ENCODE measurements at places on chromosomes 1 and 21.
A peak's percentile ranks its signal among the peaks of the same experiment; 100 is the strongest.

- no peak for DNase-seq
These were observed 23.6 kb downstream of the RGSL1 start for GRCh38 chr1:182473556-182473955.

GRCh38 chr1:47684518-47684917 is 246.7 kb downstream of the FOXD2 start:
- DNase-seq = no peak

DNA sequence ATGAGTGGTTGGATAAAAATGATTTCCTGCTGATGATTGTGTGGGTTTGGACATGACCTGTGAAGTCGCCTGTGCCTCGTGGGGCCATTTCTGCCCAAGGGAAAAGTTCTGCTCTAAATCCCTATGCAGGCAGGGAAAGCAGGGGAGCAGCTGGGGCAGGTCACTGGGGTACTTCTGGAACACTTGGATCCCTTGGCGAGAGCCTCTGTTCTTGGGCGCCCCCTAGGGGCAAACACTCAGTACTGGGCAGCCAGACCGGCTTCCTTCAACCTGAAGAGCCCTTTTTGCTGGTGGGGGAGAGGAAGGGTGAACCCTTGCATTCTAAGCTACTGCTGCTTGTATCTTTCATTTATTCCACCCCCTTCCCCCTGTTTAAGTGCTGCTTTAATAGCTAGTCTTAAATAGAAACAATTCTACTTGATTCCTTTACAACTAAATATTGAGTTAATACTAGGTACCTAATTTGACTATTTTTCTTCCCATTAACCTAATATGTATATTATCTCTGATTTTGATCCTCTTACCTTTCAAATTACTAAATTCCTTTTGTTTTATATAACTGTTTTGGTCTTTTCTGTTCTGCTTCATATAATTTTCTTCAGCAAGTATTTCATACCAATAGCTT is 5.1 kb upstream of the CLEC20A start:
- peak; percentile 30 for DNase-seq

GRCh38 chr21:45078877-45079281 is 4.5 kb downstream of the ADARB1 start:
- DNase-seq = peak; percentile 87

DNA sequence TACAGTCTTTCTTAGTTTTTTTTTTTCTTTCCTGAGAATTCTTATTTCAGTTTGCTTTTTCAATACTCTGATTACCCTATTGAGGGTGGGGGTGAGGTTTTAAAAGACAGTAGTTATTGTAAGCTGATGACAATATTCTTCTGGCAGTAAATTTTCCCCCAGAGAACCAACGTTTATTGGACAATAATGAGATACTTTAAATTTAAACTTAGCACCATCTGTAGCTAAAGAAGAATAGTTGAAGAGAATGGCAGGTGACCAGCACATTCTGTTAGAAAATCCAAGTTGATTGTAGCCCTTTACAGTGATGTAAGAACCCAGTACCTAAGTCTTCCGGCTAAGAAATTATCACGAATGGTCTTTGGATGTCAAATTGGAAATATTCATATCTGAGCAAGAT is 364.6 kb upstream of the LYPLAL1 start:
- no peak for DNase-seq

GRCh38 chr1:91809317-91809716 is 76.6 kb downstream of the TGFBR3 start:
- DNase-seq = no peak

DNA sequence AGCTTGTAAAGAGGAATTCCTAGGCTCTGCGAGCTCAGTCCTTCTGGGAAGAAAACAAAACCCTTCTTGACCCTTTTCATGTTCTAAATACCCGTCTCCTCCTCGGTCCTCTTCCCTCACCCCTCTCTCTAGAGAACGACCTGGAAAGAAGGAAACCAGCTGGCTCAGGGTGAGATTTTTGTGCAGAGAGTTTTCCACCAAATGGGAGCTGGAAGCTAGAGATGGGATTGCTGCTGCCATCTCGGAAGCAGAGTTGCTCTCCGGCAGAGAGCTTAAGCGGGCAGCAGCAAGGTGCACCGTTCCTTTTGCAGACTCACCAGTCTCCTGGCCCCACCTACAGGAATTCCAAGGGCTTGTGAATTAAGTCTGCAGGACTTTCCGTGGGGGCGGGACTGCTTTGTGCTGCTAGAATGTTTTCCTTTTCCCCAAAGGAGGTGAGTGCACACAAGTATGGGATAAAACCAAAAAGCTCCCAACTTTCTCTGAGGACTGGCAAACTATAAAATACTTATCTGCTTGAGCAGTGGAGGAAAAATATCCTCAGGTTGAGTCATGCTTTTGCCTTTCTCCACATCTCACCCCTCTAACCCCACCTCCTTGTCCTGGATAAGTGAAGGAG is 29.1 kb upstream of the KIAA0040 start:
- DNase-seq = no peak

GRCh38 chr1:179921981-179922872 is 32.4 kb upstream of the CEP350 start:
- no peak for DNase-seq

GRCh38 chr1:91948501-91949355 is 473 bp upstream of the BRDT start:
- DNase-seq = peak; percentile 77

DNA sequence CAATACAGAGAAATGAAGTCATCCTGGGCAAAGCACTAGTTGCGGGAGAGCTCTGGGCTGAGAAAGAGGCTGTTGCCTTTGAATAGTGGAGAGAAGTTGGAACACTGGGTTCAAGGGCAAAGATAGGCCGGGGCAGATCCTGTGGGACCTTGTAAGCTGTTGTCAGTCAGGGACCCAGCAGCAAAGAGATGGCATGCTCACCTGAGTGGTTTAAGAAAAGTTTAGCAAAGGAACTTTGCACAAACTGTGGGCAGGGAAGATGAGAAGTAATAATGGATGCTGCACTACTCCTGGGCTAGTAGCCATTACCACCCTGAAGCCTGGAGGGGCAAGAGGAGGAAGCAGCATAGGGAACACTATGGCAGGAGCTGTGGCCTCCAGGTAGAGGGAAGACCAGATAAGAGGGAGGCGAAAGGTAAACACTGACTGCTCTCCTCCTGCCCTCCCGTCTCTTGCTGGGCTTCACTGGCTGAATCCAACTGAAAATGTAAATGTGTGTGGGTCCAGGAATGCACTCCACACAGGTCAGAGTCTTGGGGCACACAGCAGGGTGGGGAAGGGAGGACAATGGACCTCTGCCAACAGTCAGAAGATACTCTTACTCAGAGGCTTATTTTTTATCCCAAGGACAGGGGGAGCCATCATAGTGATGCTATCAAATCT is 129.2 kb downstream of the PLPP3 start:
- no peak for DNase-seq

- DNase-seq = no peak
These were observed 7.5 kb upstream of the TOMM20 start for GRCh38 chr1:235136111-235136510.

- DNase-seq = no peak
These were observed 19.1 kb downstream of the FUCA1 start for GRCh38 chr1:23848673-23849616.

- no peak for DNase-seq
These were observed 4.0 kb upstream of the LHX8 start for GRCh38 chr1:75129983-75130789.

DNA sequence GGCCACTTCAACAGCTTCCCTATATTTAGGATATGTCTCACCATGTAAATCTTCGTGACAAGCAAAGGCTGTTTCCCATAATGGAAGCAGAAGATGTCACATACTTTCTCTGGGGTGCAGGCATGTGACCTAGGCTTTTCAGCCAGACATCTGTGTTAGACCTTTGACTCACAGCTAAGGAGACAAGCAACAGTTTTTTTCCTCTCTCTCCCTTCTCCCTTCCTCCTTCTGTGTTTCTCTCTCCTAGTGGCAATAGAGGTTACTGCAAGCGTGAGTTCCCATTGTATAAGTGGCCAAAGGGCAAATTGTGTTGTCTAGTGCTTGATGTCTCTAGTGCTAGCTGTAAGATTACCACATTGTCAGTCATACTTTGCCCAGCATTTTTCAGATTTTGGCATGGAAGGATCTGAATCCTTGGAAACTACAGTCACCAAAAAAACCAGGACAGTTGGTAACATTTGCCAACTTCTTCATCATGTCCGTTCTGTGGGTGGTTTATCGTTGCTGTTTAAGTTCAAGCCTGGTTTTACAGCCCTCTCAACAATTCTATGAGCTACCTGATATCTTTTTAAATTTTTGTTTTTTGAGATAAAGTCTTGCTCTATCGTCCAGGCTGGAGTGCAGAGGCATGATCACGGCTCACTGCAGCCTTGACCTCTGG is 44.4 kb upstream of the RABGAP1L start:
- peak; percentile 46 for DNase-seq

- no peak for DNase-seq
These were observed 189.9 kb downstream of the APP start for GRCh38 chr21:25980710-25981109.

GRCh38 chr1:19344372-19344810 is 32.3 kb downstream of the SLC66A1 start:
- peak; percentile 41 for DNase-seq

- DNase-seq = no peak
These were observed 38.5 kb downstream of the AGPAT3 start for GRCh38 chr21:43903451-43904091.

DNA sequence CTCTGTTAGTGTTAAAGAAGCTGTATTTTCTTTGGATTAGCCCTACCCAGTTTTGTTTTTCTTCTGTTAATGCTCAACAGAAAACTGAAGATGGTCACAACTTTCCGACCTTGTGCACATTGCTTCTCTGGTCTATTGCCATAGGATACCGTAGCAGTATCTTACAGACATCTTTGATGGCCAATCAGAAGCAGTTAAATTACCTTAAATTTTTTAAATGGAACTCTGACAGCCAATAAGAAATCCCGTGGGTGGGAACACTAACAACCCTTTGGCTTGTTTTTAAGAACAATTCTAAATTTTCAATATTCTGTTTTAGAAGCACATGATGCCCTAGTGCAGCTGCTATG is 17.2 kb downstream of the NFYC start:
- peak; percentile 74 for DNase-seq

DNA sequence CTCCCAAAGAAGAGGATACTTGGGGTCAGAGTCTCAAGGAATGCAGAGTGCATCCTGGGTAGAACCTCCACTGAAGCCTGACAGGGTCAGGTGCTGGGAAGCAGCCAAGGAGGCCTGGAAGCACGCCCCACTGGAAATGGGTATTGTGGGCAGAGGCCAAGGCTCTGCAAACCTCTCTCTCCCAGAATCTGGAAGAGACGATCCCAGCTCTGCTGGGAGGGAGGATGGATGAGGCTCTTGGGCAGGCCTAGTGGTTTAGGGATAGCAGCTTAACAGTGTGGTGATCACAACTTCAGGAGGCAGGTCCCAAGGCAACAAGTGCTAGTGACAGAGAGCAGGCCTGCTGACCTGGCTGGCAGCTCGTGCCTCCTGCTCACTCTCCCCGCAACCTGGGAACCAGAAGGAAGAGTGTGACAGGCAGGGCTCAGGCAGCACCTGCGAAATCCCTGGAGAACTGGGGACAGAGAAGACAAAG is 641.0 kb downstream of the PLPP3 start:
- no peak for DNase-seq

DNA sequence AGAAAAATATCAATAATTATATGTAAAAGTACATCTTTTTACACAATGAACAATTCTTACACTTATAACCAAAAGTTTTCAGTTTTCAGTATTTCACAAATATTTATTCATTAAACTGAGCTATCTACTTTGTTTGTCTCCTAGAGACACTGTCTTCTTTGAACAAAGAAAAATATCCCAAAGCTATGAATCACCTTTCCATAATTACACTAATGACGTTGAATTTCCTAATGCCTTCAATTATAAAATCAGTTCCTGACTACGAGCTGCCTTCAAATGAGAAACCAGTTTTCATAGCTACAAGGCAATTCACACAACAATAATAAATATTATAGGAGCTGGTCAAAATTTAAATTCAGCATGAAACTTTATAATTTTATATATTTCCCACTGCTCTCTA is 201.8 kb upstream of the BRINP3 start:
- no peak for DNase-seq

- no peak for DNase-seq
These were observed 64.3 kb downstream of the TMEM53 start for GRCh38 chr1:44609768-44610526.

DNA sequence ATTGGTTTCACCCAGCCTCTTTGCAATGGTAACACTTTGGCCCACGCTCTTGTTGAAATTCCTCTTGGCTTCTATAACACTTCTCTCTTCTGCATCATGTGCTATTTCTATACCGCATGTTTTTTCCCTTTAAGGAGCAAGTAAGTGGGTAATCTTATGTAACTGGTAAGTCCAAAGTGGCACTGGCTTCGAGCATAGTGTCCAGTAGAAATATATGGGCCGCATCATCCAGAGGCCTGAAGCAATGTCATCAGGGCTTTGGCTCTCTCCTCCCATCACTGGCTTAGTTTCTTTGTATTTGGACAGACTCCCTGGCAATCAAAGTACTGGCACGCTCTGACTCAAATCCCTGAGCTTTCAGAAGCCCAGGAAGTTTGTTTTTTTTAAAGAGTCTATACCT is 17.5 kb downstream of the CHML start:
- DNase-seq = no peak

- DNase-seq = peak; percentile 67
These were observed 6.3 kb upstream of the CRYBG2 start for GRCh38 chr1:26359981-26360806.

GRCh38 chr1:230985711-230986110 is 6.8 kb downstream of the ARV1 start:
- DNase-seq = no peak

DNA sequence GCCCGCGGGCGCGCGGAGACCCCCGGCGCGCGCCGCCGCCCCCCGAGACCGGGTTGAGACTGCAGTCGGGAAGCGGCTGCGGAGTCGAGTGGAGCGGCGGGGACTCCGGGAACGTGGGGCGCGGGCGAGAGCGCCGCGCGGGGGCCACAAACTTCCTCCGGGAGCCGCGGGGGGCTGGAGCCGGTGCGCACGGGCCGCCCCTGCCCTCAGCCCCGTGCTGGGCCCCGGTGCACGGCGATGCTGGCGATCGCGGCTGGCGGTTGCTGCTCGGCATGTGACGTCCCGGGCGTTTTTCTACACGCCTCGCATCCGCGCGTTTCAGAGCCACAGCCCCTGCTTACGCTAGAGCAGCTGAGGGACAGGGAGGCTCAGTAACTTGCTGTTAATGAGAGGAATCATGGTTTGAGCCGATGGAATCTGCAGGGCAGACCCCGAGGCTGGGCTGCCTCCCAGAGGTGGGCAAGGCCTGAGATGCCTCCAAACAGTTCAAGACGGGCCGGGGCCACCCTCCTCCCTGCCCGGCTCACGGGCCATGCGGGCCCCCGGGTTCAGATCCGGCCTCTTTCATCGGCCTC is 520 bp downstream of the TMEM201 start:
- DNase-seq = peak; percentile 41

GRCh38 chr21:26495283-26495849 is 77.7 kb downstream of the CYYR1 start:
- DNase-seq = no peak

Measured in CD4-positive, alpha-beta T cell treated with Interleukin-12 subunit alpha and Interleukin-12 subunit beta, for 1 hour (primary cell).